ENCODE measurements at places on chromosomes 1 and 21.

DNA sequence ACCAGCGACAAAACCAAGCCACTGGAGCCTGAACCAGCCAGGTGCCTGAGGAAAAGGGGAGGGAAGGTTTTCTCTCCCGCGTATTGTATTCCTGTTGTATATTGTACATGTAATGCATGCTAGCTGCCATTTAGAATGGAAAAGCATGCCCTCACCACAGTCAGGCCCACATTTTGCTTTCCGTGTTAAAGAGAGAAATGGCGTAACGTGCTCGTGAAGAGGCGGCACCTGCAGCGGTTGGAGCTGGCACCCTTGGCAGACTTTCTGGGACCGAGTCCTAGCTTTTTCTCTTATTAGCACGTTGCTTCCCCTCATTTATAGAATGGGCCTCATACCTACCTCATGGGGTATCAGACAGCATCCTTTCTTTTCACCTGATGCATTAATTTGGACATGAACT is 135.3 kb upstream of the IRF2BP2 start:
- no peak for DNase-seq

GRCh38 chr1:199272628-199273086 is 633.8 kb downstream of the PTPRC start:
- peak; percentile 72 for DNase-seq

DNA sequence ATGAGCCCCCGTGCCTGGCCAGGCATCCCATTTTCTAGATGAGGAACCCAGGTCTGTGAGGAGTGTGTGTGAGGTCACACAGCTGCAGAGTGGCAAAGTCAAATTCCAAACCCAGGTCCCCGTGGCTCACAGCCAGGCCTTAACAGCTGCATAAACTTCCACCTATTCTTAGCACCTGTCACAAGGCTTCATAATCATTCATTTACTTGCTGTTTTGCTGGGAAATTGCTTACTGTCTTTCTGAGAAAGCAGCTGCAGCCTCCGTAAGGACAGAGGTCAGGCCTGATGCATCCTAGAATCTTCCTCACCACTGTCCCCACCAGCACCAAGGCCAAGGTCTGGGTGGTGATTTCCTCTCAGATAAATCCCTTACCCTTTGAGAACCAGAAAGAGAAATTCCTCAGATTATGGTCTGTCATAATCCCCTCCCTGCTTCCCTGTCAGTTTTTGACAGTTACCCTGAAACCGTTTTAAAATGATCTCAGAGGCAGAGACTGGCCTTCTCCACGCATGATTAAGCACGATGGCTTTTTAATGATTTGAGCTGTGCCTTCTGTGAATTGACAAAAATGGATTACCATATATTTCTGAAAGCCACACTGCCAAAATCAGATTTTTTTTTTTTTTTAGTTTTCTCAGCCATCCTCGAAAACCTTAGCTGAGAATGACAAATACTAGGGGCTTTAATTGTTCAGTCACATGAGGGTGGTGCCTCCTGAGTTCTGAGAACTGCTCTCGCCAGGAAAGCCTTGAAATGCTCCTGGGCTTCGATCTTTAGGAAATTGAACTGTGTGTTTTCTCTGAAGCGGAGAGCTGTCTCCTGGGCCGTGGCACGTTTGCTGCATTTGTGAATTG is 70.0 kb upstream of the SELENON start:
- no peak for DNase-seq

- no peak for DNase-seq
These were observed 46.3 kb downstream of the TIAM1 start for GRCh38 chr21:31297806-31298205.

DNA sequence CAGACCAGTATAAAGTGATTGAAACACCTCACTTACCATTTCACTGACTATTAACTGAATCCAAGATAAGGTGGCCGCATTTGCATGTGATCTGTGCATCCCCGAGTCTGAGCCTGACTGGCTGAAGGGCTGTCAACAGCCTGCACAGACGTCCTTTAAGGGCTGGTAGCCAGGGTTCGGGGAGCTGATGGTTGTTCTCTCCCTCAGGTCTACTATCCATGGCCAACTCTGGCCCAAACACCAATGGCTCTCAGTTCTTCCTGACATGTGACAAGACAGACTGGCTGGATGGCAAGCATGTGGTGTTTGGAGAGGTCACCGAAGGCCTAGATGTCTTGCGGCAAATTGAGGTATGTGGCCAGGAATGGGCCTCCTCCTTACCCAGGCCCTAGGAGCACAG is 14.0 kb downstream of the PPIE start:
- no peak for DNase-seq

GRCh38 chr1:32969566-32969965 is 5.0 kb upstream of the RNF19B start:
- DNase-seq: no peak

DNA sequence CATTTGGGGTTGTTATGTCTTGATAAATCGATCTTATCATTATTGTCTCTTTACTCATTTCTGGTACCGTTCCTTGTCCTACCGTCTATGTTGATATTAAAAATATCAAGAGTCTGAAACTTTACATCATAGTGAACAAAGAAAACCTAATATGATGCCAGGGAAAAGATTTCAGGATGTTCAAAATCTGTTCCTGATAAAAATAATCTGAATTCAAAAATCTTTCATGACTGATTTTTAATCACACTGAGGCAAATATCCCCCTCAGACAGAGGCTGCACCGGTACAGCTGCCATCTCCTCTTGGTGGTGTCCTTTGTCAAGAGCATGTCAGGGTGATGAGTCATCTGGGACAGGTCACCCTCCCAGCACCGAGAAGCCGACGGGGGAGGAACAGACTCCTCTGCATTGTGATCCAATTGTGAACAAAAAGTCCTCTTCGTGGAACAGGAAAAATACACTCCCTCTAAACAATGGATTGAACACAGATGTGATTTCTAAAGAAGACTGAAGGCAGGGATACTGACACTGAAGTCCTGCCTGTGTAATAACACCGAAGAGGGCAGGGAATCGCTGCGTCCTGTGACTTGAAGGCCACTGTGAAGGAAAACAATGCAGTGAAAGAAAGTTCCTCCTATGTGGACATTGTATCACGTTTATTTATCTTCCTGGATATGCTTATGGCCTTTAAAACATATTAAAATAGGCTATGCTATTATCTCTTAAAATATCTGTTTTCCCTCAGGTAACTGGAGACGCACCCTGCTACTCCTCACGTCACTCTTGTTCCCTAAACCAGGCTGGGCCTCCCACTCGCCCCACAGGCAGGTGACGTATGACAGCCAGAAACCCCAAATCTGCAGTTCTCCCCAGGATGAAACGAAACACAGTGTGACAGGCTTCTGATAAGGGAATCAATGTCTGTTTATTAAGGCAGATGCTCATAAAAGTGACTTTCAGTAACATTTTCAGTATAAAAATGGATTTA is 4.3 kb upstream of the SPATC1L start:
- no peak for DNase-seq

GRCh38 chr21:44370027-44370735 is 16.8 kb downstream of the TRPM2 start:
- no peak for DNase-seq

- DNase-seq: no peak
These were observed 2.4 kb upstream of the C8B start for GRCh38 chr1:56967900-56968832.

DNA sequence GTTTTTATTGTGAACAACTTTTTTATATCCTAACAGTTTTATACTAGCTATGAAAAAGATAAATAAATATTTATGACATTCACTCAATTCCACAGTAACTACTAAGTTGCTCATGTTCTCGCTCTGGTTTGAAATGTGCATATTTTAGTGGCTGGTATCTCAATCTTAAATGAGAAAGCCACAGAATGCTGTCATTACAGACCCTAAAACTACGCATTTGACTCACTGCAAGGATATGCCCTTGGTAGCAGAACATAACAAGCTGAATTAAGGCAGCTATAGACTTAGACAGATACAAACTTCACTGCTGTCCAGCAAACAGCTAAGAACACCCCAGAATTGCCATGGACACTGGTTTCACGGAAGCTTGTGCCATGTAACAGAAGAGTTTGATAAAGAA is 19.0 kb downstream of the DAB1 start:
- no peak for DNase-seq

DNA sequence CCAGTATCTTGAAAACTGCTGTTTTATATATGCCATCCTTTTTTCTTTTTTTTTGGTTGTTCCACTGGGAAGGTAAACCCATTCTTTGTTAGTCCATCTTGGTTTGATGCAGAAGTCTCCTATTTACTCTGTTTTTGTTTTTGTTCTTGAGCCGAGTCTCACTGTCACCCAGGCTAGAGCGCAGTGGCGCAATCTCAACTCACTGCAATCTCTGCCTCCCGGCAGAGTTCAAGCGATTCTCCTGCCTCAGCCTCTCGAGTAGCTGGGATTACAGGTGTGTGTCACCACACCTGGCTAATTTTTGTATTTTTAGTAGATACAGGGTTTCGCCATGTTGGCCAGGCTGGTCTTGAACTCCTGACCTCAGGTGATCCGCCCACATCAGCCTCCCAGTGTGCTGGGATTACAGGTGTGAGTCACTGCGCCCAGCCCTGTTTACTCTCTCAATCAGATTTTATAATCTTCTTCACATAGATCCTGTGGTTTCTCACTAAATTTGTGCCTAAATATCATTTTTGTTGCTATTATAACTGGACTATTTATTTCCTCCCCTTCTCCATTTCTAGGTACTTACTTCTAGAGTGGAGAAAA is 12.5 kb downstream of the SYF2 start:
- DNase-seq: no peak

GRCh38 chr21:27589781-27590180 is 622.9 kb upstream of the ADAMTS5 start:
- DNase-seq: no peak

- DNase-seq: no peak
These were observed 12.7 kb upstream of the HYI start for GRCh38 chr1:43466403-43466802.

DNA sequence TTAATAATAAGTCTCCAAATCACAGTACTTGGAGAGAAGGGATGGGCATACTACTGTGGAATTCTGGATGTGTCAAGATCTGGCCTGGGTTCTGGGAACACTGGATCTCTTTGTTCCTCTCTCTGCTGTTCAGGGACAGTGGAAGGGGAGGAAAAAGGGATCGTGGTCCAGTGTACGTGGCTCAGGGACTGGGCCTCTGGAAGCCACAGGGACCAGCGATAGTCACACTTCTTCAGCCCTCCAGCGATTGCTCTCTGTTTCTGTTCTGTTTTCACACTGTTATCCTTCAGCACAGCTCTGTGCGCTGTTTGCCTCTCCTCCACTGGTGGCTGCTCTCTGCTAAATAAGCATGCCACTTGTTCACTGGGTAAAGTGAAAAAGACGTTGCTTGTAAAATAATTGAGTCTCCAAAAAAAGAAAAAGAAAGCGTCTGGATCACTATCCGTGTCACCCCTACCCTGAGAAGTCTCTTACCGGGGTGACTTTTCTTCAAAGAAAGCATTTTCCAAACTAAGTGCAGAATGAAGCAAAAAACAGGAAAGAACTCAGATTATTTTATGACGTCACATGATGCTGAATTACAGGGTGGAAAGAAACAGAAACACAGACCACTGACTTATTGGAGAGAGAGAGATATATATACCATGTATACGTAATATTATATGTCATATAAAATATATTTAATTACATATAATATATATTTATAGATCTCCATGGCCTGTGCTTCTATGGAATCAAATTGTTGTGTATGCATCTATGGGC is 279.4 kb downstream of the RGS7 start:
- DNase-seq: no peak

DNA sequence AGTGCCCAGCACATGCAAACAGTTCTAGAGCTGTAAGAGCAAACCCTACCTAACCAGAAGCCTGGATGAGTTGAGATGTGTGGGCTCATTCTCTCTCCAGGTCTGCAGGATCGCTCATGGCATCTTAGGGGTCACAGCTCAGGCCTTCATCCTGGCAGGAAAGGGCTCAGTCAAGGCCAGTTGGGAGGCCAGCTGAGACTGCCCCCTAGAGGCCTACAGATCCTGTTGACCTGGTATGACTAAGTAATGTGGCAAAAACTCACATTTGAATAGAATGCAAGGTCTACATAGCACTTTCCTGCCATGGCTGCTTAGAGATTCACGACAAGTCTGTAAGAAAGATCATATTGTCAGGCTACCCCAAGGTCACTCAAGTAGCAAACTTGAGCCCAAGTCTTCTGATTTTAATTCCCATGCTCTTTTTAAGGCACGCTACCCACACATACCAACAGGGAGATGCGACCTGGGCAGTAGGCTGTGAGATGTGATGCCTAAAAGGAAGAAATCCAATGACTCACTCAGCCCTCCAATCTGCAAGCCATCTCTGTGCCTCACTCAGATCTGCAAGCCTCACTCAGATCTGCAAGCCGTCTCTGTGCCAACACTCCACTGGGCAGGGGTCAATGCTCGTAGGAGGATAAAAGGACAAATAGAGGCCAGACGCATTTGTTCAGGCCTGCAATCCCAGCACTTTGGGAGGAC is 5.1 kb upstream of the CAPN8 start:
- DNase-seq: peak; percentile 8

- no peak for DNase-seq
These were observed 24.4 kb upstream of the TENT5C start for GRCh38 chr1:117581391-117581943.

DNA sequence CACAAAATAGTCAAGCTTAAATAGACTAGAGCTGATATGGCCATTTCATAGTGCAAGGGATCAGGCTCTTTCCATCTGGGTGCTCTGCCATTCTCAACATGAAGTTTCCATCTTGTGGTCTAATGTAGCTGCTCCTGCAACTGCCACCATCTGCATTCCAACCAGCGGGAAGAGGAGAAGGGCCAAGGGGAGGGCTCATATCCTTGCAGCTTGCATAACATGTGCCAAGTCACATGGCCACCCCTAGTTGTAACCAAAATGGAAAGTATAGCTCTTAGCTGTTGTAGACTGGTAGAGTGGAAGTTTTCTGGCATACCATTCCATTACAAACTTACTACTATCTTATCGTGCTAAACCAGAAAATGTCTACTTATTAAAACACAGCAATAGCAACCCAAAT is 38.9 kb upstream of the IVNS1ABP start:
- DNase-seq: no peak

GRCh38 chr1:151520359-151520758 is 9.2 kb downstream of the CGN start:
- DNase-seq: no peak

- no peak for DNase-seq
These were observed 2.0 kb downstream of the CAPN9 start for GRCh38 chr1:230749150-230749549.

DNA sequence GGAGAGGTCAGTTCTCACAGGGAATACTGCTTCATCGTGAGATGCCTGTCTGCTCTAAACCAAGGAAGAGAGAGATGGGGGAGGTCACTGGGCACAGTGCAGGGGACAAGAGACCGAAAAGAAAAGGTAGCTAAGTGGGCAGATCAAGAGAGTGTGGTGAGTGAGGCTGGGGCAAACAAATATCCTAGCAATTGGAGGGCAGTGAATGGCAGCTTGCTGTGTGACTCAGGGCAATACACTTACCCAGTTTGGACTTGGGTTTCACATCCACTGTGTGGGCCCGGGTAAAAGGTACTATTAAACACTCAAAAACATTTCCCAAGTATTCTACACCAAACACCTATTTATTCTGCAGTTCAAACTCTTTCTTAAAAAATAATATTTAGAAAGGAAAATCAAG is 10.2 kb downstream of the PLXNA2 start:
- DNase-seq: no peak

- peak; percentile 86 for DNase-seq
These were observed at the start of gene SLC50A1 for GRCh38 chr1:155135415-155136028. Gene SLC50A1, plus strand, starts transcription at chr1:155135852. Its CDS starts 60 bp downstream, at chr1:155135912.

All from fibroblast of the conjunctiva (primary cell).